ENCODE measurements at places on chromosomes 3 and 15. TPM values are rescaled to one million over a fixed set of nuclear protein-coding genes. Genes with fewer than 3 reads are reported as not detected.

DNA sequence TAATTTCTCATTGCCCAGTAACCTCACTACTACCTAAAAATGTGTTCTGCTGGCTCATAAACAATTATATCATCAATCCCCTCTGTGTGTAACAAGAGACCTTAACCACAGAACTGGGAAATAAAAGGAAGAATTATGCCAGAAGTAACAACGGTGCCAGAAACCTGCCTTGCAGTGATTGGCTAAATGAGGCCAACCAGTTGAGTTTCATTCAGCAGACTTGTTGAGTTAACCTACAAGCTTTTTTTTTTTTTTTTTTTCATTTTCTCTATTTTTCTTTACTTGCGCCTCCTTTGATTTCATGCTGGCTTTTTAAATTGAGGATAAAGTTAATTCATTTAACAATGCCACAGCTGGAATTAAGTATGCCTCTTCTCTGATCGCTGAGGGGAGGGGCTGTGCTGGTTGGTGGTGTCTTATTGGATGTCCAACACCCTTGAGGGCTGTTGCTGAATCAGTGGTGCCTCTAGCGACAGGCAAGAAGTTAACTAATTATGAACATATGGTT is 30.0 kb upstream of the GMNC start:
- peak; percentile 36 for DNase-seq

DNA sequence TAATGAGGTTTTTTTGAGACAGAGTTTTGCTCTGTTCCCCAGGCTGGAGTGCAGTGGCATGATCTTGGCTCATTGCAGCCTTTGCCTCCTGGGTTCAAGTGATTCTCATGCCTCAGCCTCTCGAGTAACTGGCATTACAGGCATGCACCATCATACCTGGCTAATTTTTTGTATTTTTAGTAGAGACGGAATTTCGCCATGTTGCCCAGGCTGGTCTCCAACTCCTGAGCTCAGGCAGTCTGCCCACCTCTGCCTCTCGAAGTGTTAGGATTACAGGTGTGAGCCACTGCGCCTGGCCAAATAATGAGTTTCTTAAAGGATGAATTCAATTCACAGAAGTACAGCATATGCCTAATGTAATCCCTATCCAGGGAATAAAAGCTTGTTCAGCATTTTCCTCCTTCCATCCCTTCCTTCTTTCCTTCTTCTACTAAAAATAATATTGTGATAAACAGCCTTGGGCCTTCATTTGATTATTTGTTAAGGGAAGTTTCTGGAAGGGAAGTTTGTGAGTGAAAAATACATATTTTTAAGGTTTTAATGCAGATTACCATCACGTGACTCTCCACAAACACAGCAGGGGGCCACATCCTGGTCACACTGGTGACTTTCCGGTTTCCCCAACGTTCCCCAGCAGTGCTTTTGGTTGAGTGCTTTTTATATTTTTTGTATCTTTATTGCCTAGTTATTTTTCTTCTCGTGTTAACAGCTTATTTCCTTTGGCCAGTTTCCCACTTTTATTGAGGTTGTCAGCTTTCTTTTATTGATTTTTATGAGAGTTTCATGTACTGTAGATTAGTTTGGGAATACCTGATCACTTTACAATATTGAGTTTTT is 116.8 kb downstream of the USP13 start:
- DNase-seq: no peak

- DNase-seq: no peak
Observed at GRCh38 chr15:47812470-47812999, 95.2 kb downstream of the SEMA6D start.

DNA sequence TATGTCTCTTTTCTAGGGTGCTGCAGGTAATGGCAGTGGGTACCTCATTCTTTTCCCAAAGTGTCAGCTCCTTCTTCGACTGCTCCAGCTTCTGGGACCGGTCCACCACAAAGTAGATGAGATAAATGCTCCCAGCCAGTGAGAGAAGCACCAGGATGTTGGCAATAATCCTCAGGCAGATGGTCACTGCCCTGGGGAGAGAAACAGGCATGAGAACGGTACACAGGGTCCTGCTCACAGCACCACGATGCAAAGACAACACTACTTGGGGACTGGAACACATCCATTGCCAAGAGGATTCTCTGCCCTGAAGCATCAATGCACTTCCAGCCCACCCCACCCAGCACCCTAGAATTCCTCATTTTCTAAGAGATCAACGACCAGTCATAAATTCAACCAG is 22.4 kb downstream of the TMC3 start:
- DNase-seq: no peak

- no peak for DNase-seq
Observed at GRCh38 chr3:179971280-179971679, 65.5 kb downstream of the PEX5L start.

CCR9 gene
- not detected for total RNA-seq

GRCh38 chr15:50181201-50181968 is 611 bp upstream of the SLC27A2 start:
- peak; percentile 43 for DNase-seq

SNX1 gene
- 52.8 TPM for total RNA-seq

- DNase-seq: peak; percentile 78
Observed at GRCh38 chr3:50194903-50195500, 3.6 kb downstream of the GNAT1 start.

CCDC54 gene
- total RNA-seq: not detected

PCOLCE2 gene
- total RNA-seq: 6.8 TPM

CYP11A1 gene
- total RNA-seq: 1.7 TPM

ANKUB1 gene
- not detected for total RNA-seq

CFAP20DC gene
- total RNA-seq: 4.5 TPM

DNA sequence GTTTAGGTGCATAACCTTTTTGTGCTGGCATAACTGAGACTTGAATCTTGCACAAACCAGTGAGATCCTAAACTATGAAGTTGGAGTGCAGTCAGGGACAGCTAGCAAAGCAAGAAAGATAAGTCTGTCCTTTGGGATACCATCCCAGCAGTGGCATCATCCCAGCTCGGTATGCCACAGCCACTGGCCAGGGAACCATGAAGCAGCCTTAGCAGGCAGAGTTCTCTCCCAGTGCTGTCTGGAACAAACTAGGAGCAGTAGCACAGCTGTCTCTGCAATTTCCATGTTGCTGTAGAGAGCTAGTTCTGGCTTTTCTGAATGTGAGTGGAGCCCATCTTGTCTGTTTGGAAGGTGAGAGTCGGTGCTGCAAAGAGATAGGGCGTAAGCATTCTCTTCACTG is 130.3 kb downstream of the DTWD1 start:
- DNase-seq: no peak

DNA sequence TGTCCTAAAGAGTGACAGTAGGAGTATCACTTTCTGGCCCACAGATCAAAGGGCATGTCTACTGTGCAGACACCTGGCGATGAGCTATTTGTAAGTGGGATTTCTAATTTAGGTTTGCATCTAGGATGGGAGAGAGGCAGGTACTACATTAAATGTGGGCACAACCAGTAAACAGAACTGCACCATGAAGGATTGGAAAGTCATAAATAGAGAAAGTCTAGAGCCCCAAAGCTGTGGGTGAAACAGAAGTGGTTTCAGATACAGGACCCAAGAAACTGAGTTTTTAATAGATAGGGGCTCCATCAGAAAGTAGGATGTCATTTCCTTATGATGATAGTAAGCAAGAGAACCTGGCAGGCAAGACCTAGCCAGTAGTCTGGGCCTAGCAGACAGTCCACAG is 35.2 kb upstream of the SPPL2A start:
- DNase-seq: no peak

MAGI1 gene
- 65.7 TPM for total RNA-seq

DGKG gene
- total RNA-seq: not detected

DNA sequence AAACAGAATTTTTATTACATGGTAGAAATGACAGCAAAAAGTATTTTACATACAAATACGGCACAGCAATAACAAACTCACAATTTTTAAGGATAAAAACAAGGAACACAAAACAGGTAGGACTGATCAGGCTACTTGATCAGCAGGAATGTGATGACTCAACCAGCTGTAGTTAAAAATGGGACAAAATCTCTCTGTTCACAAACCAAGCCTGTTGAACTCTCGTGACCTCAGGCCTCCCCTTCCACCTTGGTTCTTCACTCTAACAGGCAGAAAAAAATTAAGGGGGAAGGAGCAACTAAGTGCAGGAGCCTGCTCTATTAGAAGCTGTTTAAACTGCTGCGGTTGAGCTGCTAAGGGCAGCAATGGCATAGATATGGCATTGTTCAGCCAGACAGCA is 18.7 kb downstream of the FBXL22 start:
- no peak for DNase-seq

DNA sequence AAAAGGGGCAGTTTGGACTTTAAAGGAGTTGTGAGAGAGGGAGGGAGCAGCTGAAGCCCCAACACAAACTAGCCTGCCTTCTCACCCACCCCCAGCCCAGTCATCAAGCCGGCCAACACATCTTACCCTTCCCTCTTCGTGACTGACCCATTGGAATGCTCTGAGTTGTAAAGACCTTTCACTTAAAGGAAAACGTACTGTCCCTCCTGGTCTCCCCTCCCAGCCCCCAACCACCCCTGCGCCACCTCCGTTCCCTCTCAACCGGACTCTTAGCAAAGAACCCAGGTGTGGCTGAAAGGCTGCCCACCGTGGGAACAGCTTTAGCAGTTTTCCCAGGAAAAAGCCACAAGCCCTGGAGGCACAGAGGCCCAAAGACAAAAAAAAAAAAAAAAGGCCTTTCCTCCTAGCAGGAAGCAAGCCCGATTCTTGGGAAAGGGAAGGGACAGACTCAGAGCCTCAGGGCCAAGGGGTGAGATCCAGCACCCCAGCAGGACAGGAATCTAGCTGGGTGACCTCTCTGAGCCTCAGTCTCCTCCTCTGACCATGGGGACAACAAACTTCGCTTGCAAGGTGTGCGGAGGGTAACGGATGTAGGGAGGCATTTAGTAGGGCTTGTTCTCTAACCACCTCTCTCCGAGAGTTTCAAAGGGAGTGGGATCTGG is 2.4 kb downstream of the CYP11A1 start:
- DNase-seq: peak; percentile 41

Data from H9 (cell line).